ENCODE measurements at places on chromosomes 1 and 21. TPM values are rescaled to one million over a fixed set of nuclear protein-coding genes. Genes with fewer than 3 reads are reported as not detected.

DNA sequence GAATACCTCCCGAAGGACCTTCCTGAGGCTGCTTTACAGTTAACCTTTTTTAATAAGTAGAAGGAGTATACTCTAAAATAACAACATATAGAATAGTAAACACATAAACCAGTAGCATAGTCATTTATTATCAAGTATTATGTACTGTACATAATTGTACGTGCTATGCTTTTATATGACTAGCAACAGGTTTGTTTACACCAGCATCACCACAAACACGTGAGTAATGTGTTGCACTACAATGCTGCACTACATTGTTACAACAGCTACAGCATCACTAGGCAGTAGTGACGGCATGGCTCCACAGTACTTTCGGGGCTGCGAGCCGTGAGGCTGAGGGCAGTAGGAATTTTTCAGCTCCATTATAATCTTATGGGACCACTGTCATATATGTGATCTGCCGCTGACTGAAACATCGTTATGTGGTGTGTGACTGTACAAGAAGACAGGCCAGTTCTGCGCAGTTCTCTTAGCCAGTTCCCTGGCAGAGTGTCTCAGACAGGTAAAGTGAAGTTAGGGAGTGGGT, 82.8 kb upstream of the LRRC8D start:
- DNase-seq = no peak

DNA sequence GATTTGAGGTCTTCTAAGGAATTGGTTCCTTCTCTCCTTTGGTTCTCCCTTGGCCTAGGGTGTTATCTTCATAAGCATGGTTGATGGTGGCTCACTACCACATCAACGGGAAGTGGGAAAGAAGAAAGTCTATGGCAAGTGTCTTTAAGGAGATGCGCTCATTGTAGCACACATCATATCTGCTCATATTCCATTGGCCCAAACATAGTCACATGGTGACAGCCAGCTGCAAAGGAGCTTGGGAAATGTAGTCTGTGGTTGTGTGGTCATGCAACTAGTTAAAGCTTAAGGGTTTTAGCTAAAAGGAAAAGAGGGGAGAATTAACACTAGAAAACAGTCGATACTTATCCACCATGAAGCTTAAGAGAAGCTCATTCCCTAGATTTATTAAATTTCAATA, 11.4 kb upstream of the MRPS6 start:
- no peak for DNase-seq

DNA sequence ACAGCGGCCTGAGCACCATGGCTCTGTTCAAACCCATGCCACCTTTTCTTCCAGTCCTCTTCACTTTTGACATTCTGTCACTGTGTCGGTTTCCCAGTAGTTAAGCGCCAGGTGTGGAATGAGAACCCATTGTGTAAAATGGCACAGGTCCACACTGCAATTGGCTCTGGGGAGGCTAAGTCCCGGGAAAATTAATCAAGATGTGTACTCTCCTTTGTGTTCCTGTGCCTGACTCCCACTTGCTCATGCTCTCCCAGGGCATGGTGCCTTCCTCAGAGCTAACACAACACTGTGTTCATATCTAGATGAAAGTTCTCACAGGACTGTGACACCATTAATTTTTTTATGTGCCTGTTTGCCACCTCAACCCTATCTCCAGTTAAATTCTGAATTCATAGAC, 59.0 kb upstream of the BTG3 start:
- DNase-seq = no peak

DNA sequence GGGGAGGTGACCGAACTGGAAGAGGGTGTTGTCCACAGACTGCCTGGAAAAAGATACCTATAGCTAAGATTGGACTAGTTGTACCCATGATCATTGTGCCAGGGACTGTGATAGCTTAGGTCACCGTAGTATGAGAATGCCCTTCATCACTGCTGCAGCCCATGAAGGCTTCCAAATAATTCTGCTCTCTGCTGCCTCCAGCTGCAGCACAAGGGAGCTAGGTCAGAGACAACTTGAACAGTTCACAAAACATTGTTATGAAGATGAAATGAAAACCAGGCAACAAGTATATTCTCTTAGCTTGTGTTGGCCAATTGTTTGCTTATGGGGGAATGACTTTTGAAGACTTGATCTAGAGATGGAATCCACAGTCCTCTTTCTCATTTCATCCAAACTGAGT, 246.7 kb downstream of the MRPL39 start:
- DNase-seq = no peak

GRCh38 chr1:30535595-30536325, 187.6 kb downstream of the MATN1 start:
- DNase-seq = no peak

The POGZ gene
- 50.0 TPM for total RNA-seq

GRCh38 chr1:216215169-216215568, 208.1 kb downstream of the USH2A start:
- DNase-seq = no peak

GRCh38 chr1:11057477-11057876, 2.3 kb downstream of the SRM start:
- DNase-seq = no peak

GRCh38 chr1:89958851-89959654, 35.9 kb upstream of the ZNF326 start:
- DNase-seq = no peak

DNA sequence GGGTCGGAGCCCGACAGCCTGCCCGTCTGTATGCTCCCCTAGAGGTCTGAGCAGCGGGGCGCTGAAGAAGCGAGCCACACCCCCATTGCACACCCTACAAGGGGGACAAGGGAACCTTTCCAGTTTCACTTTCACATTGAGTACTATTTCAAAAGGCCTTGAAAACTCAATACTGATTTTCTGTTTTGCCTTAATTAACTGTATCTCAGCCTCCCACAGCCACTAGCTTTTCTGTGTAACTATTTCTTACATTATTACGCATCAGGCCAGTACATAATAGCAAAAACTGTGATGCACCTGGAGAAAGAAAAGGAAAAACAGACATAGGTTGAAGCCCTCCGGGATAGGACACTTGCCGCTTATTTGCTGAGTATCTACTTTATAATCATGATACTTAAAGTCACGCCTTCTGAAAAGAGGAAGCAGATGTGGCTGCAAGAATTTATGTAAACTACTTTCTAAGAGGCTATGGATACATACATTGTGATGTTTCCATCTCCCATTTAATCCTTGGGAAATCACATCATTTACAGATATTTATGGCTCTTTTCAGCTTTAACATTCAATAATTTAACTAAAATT, 1719.5 kb downstream of the MRPL39 start:
- no peak for DNase-seq

The DCST2 gene
- 1.9 TPM for total RNA-seq

DNA sequence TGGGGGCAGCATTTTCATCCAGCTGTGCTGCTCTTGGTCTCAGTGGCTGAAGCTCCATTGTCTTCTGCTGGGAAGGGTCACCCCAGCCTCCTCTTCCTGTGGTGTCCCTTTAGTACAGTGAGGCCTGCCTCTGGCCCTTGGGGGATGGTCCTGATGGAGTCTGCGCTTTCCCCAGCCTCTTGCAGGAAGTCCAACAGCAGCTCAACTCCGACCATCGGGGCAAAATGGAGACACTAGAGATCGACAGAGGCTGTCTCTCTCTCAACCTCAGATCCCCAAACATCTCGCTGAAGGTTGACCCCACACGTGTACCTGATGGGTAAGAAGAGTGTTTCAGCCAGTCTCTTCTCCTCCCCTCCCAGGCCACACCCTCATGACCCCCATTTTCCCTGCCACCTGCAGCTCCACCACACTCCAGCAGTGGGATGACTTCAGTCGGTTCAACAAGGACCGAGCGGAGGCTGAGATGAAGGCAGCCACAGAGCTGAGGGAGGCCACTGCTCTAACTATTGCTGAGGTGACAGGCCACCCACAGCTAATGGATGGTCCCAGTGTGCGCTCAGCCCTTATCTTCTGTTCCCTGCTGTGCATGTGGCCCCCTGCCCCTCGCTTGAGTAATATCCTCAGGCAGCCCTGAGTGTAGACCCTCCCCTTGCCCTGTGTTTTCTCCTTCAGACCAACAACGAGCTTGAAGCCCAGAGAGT, 2.0 kb upstream of the ADPRS start:
- no peak for DNase-seq

DNA sequence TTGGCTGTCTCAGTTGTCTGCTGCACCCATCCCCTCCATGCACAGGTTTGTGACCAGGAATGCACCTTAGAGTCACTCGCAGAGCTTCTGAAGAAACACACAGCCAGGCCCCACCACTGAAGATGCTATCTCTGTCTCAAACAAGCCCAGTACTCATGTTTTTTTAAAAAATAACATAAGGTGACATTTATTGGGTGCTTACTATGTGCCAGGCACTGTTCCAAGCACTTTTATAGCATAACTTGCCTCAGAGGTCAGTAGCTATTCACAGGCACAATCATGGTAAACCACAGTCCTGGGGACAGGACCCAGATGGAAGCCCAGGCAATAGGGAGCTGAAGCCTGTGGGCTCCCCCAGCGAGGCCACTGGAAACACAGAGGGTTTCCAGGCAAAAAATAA, 8.8 kb upstream of the ATP13A2 start:
- DNase-seq = no peak

The TNFRSF9 gene
- total RNA-seq = 0.56 TPM

DNA sequence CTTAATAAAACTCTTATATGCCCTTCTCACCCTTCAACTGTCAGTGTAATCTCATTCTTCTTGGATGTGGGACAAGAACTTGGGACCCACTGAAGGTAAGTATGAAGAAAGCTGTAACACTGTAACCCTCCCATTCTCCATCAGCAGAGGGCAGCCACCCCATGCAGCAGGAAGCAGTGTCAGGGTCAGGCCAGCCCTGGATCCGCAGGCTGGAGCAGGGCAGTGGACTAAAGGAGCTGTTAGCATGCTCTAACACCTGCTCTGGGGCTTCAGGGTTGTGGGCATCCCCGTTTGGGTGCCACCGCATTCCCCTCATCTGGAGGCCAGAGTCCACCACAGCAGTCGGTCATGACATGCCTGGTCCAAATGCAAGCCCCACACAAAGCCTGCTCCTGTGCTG, 156.5 kb downstream of the HIVEP3 start:
- DNase-seq = no peak

GRCh38 chr1:243413431-243414151, 157.8 kb downstream of the SDCCAG8 start:
- DNase-seq = no peak

The PRRX1 gene
- 1.5 TPM for total RNA-seq

The FOXD2 gene
- total RNA-seq = 25.1 TPM

DNA sequence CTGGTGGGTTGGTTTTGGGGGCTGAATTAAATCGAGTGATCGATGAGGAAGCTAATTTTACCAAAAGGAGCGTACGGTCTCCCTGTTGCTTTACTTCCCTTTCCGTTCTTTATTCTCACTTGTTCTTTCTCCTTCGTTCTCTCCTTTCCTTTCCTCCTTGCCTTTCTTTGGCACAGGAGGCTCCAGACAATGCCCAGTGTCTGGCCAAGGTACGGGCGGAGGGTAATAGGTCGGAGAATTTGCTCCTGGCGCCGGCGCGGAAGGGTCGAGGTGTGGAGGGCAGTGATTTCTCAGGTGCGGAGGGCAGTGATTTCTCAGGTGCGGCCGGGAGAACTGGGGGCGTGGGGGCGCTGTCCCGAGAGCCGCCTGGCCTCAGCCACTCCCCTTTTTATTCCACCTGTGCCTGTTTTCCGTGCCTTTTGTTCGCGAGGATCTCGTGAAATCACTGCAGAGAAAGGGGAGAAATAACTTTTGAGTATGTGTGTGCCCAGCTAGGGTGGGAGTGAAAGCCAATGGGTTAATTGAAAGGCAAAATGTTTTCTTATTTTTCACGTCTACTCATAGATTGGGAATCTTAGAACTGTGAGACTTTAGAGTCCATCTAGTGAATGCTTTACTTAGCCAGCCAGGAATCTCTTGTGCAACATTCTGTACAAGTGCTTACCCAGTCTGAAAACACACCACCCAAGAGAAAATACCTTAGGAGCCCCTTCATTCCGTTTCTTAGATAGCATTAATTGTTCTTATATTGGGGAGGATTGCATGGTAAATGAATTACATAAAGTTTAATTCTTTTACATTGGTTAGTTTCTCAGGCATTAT, 1.3 kb downstream of the FNBP1L start:
- DNase-seq = peak; percentile 74

- peak; percentile 14 for DNase-seq
Measured at GRCh38 chr1:7401814-7402547, 369.1 kb upstream of the VAMP3 start.

DNA sequence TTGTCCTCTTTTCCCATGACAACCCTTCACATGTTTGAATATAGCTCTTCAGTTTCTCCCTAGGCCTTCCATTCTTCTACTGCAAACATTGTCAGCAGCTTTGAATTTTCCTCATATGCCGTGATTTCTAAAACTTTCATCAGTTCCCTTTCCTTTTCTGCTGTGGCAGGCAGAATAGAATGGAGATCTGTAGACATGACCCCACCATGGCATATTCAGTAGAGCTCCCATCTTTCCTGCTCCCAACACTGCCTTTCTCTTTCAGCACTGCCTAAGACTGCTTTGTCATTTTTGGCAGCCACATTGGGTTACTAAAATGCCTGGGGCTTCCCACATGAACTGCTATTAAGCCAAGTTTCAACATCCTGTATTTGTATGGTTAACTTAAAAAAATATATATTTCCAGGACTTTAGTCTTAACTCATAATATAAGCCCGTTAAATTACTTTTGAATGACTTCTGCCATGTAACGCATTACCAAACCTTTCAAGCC, 60.9 kb downstream of the TBX19 start:
- no peak for DNase-seq

DNA sequence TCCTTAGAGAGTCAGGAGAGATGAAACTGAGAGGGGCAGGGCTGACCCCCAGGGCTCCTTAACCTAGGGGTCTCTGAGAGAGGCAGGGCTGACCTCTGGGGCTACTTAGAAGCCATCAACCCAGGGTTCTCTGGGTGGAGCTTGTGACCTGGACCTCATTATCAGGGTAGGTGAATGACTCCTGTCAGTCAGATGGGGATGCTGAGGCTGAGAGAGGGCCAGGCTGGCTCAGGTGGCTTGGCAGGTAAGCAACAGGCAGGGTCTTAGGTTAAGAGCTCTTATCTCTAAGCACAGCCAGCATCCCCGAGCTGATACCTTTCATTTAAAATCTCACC, 160.9 kb downstream of the PTPRU start:
- no peak for DNase-seq

The BGLAP gene
- total RNA-seq = 2.2 TPM

DNA sequence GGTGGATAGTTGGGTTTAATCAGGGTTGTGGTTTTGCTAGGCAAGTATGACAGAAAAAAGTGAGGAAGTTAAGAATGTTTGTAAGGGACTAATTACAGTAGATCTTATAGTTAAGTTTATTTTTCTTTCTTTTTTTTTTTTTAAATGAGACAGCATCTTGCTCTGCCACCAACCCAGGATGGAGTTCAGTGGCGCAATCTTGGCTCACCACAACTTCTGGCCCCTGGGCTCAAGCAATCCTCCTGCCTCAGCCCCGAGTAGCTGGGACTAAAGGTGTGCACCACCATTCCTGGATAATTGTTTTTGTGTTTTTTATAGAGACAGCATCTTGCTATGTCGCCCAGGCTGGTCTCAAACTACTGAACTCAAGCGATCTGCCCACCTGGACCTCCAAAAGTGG, 41.7 kb downstream of the EYA3 start:
- DNase-seq = no peak

All from colonic mucosa (tissue), 4 donors.